Stimulated activated effector memory CD8-positive, alpha-beta T cell treated with anti-CD3 and anti-CD28 coated beads, Interleukin-12 subunit alpha, Interleukin-12 subunit beta, amount 100 ng/mL, for 72 hours (primary cell): ENCODE measurements at places on chromosomes 5 and 9.

DNA sequence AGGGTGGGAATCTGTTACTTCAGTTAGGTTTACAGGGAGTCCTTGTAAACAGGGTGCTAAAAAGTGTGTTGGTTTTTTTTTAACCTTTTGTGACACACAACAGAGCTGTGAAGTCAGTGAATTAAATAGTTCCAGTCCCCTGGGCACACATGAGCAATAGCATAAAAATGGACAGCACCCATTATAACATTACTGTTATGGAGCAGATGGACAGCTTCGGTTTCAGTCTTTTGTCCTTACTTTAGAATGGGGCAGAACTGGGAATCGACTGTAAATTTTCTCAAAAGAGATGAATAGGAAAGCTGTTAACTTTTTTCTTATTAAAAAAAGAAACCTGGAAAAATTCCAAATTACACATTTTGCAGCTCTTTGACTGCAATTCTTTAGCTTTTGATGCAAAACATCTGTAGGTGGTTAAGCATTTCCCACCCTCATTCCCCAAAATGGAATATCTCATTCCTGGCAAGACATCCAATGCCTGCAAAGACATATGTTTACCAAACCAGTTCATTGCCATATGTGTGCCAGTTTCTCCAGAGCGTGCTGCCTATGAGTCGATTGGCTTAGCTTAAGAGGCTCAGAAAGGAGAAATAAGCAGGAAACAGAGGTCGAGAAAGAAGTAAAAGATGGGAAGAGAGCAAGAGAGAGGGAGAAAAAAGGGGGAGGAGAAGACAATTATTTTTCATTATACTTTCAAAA lies 212.3 kb upstream of the TMEM161B start:
- DNase-seq: no peak

GRCh38 chr9:23229890-23230317 lies 596.1 kb downstream of the ELAVL2 start:
- DNase-seq: no peak

- no peak for DNase-seq
Observed at GRCh38 chr9:137138722-137139467, at the start of gene GRIN1. GRIN1 (plus strand) TSS chr9:137139154; CDS start chr9:137139487, 333 bp downstream.

GRCh38 chr5:97762483-97762882 lies 579.4 kb upstream of the RIOK2 start:
- DNase-seq: no peak
